ENCODE measurements at places on chromosomes 5 and 9.
A peak's percentile ranks its signal among the peaks of the same experiment; 100 is the strongest.

DNA sequence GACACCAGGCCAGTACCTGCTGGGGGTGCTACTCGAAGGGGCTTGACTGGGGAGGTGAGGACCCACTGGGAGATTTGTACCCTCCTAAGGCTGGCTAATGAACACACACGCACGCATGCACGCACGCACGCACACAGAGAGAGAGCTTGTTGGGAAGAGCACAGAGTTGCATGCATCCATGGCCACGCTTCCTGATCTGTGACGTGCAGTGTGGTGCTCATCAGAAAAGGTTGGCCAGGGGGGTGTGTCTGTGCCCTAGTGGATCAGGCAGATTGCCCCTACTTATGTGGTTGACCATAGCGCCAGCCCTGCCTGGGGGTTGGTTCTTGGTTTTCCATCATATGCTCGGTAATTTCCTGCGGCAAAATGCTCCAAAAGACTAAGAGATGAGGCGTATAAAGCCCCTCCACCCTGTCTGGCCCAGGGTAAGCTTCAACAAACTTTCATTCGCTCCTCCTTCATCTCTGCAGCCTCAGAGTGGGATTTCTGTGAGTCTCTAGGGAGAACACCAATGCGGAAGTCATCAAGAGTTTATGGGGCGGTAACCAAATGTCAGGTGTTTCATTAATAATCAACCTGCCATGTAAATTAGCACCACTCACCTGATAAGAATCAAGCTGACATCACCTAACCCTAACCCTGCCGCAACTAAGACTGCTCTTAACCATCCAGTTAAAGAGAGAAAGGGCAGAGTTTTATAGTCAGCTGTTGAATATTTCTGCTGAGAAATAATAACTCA, 8.0 kb upstream of the GFI1B start:
- no peak for DNase-seq

- DNase-seq, result no peak
Observed at GRCh38 chr9:107539427-107540163, 50.0 kb upstream of the KLF4 start.

GRCh38 chr5:166262395-166262794, 2029.0 kb upstream of the WWC1 start:
- DNase-seq, result no peak

GRCh38 chr9:129910628-129911567, 75.6 kb downstream of the USP20 start:
- peak; percentile 93 for DNase-seq

DNA sequence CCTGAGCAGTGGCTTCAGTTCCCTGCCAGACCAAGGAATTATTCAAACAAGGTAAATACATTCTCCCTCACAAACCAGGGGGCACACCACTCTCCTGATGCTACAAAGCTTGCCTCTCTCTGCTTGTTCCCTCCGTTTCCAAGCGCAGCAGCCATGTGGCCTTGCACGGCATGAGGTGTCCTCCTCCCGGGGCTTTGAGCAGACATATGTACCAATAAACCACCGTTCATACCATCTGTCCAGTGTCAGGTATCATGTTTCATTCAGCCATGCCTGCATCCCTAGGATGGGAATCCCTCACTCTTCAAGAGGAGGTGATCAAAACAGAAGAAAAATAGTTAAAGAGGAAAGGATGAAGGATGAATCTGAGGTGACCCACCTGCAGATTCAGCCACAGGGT, 282.7 kb downstream of the ENC1 start:
- DNase-seq, result no peak

GRCh38 chr5:160435532-160435931, 13.9 kb downstream of the PTTG1 start:
- DNase-seq, result no peak

DNA sequence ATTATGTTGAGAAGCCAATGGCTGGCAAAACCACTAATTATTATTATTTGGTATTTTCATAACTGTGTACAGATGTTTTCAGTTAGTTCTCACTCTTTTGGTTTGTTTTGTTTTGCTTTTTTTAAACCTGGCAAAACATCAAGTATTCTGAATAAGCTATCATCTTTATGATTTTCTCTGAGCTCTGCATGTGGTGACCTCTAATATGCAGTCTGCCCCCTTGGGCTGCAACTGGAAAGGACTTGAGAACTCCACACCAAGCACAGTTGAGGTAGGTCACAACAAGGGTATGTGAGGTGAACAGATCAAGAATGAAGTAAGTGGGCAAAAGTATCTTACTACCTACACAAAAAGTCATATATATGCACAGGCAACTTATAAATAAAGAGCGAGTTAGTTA, 202.2 kb downstream of the NFIB start:
- DNase-seq, result peak; percentile 26

DNA sequence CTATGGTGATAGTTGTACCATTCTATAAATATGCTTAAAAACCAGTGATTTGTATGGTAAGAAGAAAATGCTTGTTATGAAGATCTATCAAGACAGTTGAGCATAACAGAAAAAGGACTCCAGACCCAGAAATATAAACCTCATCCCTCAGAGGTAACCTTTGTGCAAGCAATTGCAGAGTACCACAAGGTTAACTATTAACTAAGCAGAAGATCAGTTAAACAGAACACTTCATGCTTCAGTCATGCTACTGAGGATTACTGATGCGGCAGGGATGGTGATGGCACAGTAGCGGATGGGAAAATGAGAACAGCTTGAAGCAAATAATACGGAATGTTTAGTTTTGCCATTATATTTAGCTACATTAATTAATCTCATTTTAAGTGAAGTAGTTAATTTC, 45.5 kb downstream of the IARS1 start:
- DNase-seq, result no peak

DNA sequence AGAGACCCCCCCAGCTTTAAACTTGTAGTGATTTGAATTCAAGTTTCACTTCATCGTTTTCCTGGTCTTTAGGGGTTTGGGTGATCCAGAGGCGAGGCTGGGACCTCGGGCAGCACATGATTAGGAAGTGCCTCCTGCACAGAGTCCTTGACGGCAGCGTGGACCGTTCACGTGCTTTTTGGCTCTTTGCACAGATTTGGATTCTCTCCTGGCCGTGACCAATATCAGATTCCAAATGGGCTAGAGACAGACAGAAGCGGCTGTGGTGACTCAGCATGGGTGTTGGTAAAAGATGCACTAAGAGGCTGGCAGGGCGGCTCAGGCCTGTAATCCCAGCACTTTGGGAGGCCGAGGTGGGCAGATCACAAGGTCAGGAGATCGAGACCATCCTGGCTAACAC, 117.2 kb upstream of the CACNA1B start:
- no peak for DNase-seq

DNA sequence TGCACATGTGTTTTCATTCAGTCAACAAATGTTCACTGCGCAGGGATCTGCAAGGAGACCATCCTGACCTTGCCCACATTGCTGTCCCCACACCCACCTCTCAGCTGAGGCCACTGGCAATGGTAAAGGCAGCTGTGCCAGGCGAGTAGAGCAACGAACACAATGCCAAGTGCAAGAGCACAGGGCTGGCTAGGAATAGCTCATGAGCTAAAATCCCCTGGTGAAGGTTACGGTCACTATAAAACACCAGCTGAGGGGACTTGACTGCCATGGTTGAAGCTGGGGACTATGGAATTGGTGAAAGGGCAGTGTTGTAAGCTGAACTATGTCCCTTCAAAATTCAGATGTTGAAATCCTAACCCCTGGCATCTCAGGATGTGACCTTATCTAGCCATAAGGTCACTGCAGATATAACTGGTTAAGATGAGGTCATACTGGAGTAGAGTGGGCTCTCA, 96.1 kb downstream of the OTULIN start:
- no peak for DNase-seq

DNA sequence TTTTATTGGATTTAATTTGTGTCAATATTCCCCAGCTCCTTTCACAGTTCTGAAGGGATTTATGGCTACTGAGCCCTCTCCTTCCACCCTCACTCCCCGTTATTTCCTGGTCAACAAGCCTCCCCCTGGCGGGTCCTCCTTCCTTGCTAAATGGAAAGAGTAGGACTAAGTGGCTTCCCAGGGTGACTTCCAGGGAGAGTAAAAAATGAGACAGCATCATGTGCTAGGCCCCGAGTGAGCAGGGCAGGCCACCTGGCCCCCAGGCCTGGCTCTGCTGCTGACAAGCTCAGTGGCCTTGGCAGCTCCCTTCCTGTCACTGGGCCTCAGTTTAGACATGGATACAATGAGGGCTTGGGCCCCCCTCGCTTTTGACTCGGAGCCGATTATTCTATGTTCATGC, 201.3 kb downstream of the HSPA4 start:
- no peak for DNase-seq

GRCh38 chr9:125461636-125462190, 200.1 kb downstream of the GAPVD1 start:
- no peak for DNase-seq

GRCh38 chr5:141868541-141868940, 9.7 kb downstream of the PCDH1 start:
- DNase-seq, result no peak

- DNase-seq, result no peak
Observed at GRCh38 chr9:134304261-134304660, 22.0 kb upstream of the RXRA start.

DNA sequence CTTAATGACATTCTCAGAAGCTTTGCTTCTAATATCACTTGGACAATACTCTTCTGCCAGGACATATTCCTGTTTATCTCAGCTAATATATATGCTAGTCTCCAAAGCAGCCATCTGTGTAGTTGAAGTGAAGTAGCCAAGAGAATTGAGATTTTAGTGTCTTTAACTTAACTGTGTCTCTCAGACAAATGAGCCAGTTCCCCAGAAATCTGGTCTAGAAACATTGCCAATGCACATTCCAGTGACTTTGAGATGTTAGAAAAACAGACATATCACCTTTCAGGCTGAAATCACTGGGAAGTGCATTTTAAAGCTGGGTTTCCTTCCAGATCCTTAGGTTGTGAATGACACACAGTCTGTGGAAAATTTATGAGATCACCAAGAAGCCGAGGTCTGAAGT, 114.6 kb downstream of the MTX3 start:
- no peak for DNase-seq

- no peak for DNase-seq
Observed at GRCh38 chr5:180541710-180542109, 47.5 kb downstream of the CNOT6 start.

DNA sequence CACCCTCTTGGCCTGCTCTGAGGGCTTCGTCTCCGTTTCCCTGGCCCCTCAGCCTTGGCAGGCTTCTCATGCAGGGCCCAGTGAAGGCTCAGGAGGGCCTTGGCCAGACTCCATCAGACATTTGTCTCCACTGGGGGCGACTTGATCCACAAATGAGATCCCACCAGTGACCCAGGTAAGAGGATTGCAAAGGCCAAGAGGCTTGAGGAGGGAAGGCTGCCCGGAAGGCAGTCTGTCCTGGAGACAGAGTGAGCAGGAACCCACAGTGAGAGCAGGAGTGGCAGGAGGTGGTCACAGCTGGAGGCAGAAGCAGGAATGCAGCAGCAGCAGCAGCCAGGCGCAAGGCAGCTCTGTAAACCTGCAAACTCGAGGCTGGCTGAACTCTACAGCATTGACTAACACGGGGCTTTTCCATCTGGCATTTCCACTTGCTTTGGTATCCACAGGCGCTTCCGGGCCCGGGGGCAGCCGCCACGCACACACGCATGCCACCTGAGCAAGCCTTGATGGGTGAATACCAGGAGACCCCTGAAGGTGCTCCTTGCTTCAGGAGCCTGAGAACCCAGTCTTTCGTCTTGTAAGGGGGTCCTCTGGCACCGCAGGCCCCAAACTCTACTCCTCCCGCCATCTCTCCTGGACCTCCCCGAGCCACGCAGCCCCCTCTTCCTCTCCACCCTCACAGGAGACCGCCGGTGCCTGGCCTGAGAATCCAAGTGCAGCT, 14.7 kb downstream of the MGAT1 start:
- DNase-seq, result no peak

DNA sequence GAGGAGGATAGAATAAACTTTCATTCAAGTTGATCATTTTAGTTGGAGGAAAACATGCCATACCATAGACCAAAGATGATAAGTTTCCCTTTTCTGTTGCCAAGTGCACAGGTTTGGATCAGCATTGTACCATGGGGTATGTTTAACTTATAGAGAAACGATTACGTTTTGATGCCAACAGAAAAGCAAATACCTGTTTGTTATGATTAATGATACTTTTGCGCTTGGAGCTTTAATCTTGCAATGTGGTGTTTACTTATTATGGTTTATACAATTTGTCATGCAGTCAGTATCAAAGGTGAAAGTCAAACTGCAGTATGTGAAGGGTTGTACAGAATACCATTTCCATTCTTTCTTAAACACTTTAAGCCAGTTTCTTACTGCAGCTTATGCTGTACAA, 13.2 kb upstream of the ARHGEF28 start:
- no peak for DNase-seq
